ENCODE measurements at places on chromosomes 11 and 22.

- no peak for DNase-seq
Measured at GRCh38 chr11:396948-397548, 3.0 kb downstream of the PKP3 start.

DNA sequence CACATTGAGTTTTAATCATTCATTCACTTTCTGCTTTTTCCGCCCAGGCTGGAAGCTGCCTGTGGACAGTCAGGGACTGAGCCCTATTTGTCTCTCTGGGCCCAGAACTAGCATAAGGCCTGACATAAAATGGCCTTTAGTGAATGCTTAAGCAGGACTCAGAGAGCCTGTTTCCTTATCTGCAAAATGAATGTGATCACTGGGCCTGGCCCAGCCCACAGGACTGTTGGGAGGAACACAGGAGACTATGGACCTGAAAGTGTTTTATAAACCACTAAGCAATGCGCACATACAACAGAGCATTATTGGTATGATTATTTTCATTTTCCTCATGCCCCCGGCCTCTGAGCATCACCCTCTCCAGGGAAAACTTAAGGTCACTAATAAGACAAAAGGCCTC is 3.9 kb upstream of the MYH9 start:
- no peak for DNase-seq

DNA sequence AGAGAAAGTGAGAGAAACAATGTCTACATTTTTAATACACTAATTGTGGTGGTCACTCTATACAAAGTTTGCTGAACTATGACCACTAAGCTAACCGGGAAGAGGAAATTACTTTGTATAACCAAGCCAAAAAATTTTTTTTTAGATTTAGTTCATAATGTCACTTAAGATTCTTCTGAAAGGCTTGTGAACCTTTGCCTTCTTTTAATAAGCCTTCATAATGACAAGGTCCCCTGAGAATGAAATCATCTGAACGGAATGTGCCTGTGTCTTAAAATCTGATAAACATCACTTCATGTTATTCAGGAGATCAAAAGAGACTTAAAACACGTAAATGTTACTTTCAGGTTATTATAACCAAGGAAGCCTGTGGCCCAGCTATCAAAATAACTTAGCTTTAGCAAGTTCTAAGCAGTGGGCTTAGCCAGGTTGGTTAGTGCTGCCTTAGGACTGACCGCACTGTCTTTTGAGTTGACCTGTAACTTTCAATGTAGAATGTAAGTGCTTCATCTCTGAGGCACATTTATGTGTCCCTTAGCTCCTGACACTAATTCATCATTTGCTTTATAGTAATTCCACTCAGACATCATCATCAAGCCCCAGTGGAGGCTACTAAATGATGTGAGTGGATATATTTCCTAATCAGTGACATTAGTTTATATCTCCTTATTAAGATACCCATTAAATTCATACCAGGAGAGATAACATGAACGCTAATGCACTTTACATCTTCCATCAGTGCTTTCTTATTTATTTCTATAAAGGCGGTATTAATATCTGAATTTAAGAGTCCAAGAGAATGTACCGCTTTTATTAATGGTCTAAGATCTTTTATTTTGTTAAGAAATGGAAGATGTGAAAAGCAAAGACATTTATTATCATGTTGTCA is 122.5 kb downstream of the WNT11 start:
- no peak for DNase-seq

DNA sequence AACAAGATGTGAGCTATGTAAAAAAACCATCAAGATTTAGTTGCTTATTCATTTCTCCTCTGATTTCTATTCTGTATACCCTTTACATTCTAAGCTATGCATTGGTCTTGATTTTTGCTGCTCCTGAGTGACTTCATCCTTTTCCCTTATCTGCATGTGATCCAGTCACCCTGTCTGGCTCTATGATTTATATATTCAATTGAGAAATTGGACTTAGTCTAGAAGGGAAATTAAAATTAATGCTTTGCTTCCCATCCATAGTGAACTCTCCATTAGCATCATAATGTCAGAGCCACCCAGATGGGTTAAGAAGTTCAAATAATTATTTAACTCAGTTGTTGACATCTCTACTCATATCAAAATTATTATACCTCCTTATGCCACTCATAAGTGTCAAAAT is 5.0 kb downstream of the JRKL start:
- no peak for DNase-seq

- DNase-seq, result no peak
Measured at GRCh38 chr22:42585096-42585495, 29.6 kb downstream of the POLDIP3 start.

GRCh38 chr11:2202900-2203439 is 31.4 kb upstream of the TH start:
- DNase-seq, result no peak

DNA sequence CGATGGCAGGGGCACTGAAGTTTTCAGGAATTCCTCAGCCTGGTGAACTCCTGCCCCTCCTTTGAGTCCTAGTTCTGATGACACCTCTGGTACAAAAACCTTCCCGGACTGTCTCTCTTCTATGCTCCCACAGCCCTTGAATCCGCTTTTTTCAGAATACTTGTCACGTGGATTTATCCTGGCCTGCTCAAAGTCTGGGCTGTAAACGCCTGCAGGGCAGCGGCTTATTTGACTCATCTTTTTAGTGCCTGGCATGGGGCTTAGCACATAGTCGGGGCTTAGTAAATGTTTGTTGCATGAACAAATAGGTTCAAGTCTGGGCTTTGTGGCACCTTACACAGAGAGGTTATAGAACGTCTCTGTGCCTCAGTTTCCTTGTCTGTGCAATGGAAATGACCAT is 13.4 kb upstream of the KCNJ11 start:
- no peak for DNase-seq
